ENCODE measurements at places on chromosomes 3 and 15.

- H3K4me3 ChIP-seq = no peak overlapping the region
- H3K36me3 ChIP-seq = no peaks in the 10 kb centered on the region
- H3K27me3 ChIP-seq = peaks cover 18% of the 10 kb centered on the region
- no peak for DNase-seq
Measured at GRCh38 chr3:14554715-14555114, 14.6 kb upstream of the GRIP2 start.

DNA sequence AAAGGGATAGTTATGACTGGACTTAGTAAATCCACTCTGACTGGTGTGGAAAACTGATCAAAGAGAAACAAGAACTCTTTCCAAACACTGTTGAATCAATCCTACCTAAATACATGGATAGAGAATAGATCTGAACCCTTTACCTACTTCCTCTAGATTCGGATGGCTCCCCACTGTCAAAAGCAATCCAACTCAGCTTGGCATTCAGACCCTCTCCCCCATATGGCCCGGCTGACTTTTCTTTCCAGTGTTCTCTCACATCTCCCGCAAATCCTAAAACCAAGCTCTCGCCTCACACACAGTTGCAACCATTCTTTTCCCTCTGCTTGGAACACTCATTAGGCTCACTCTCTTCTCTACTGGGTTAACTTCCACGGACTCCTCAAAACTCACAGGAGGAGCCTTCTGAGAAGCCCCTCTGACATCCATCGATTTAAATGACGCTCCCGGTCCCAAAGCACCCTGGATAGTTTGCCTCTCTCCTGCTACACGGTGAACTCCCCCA is 639 bp downstream of the SPICE1 start:
- DNase-seq = no peak
- peaks cover 29% of the 10 kb centered on the region for H3K27me3 ChIP-seq
- no peak overlapping the region for H3K4me3 ChIP-seq

GRCh38 chr3:129933471-129933870 is 40.0 kb upstream of the TMCC1 start:
- H3K4me1 ChIP-seq = peaks cover 4% of the 10 kb centered on the region
- no peak overlapping the region for H3K27ac ChIP-seq
- H3K27me3 ChIP-seq = peaks cover 8% of the 10 kb centered on the region
- no peak overlapping the region for H3K4me3 ChIP-seq
- H3K36me3 ChIP-seq = no peaks in the 10 kb centered on the region

- no peaks in the 10 kb centered on the region for H3K4me1 ChIP-seq
- no peak for DNase-seq
- H3K4me3 ChIP-seq = no peak overlapping the region
- H3K36me3 ChIP-seq = peaks cover 3% of the 10 kb centered on the region
- peaks cover 4% of the 10 kb centered on the region for H3K27me3 ChIP-seq
- H3K27ac ChIP-seq = no peak overlapping the region
Measured at GRCh38 chr15:71374607-71375352, 259.5 kb downstream of the THSD4 start.

DNA sequence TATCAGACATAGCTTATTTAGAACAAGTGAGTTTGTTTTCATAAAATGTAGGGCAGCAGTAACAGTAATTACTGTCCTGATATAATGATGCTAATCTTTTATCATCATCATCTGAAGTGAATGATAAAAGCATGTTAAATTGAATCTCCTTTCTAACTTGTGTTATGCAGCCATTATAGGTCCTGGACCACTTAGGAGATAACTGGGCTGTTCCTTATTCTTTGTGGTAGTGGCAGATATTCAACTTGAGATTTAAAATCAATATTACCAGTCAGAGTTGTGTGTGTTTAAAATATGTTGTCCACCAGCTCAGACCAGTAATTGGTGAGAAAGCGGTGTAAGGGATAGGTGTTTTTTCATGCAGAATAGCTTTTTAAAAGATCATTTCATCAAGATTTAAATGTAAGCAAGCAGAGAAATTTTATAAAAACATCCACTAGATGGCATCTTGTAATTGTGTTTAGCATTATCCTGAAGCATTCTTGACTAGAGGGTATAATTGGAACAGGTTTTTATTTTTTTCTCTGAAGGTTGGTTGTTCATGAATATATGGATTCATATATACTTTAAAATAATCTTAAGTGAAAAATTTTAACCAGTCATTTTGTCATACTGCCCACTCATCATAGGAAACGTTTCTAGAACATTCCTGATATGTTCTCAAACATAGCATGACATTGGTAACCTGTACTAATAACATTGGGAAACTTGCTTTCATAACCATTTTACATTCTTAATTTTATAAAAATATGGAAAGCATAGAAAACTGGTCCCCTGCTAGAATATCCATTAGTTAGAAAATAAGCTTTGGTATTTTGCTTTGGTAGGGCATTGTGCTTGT is 153.9 kb downstream of the BBX start:
- H3K4me1 ChIP-seq = peaks cover 2% of the 10 kb centered on the region
- no peak overlapping the region for H3K27ac ChIP-seq
- no peaks in the 10 kb centered on the region for H3K27me3 ChIP-seq
- no peak for DNase-seq
- no peaks in the 10 kb centered on the region for H3K36me3 ChIP-seq

GRCh38 chr15:90960298-90961091 is 5.8 kb downstream of the RCCD1 start:
- no peak overlapping the region for H3K27ac ChIP-seq
- DNase-seq = no peak
- peaks cover 16% of the 10 kb centered on the region for H3K4me1 ChIP-seq
- no peak overlapping the region for H3K4me3 ChIP-seq
- H3K27me3 ChIP-seq = no peaks in the 10 kb centered on the region

GRCh38 chr15:66851311-66852063 is 149.5 kb downstream of the SMAD6 start:
- peaks cover 49% of the 10 kb centered on the region for H3K4me1 ChIP-seq
- no peaks in the 10 kb centered on the region for H3K27me3 ChIP-seq
- H3K4me3 ChIP-seq = no peak overlapping the region

DNA sequence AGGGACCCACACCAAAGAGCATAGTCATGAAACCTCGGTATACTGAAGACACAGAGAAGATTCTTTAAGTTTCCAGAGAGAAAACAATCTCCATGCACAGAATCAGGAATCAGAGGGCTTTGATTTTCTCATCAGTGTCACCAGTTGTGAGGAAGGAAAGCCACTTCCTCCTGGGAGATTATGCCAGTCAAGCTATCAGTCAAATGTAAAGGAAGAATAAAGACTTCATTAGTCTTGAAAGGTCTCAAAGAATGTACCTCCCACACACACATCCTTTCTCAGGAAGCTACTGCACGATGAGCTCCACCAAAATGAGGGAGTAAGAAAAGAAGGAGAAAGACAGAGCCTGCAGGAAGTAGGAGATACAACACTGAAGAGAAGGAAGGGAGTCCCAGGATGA is 486.3 kb downstream of the SHQ1 start:
- H3K4me3 ChIP-seq = no peak overlapping the region
- no peak overlapping the region for H3K27ac ChIP-seq
- no peak for DNase-seq
- peaks cover 6% of the 10 kb centered on the region for H3K27me3 ChIP-seq
- H3K4me1 ChIP-seq = no peaks in the 10 kb centered on the region

DNA sequence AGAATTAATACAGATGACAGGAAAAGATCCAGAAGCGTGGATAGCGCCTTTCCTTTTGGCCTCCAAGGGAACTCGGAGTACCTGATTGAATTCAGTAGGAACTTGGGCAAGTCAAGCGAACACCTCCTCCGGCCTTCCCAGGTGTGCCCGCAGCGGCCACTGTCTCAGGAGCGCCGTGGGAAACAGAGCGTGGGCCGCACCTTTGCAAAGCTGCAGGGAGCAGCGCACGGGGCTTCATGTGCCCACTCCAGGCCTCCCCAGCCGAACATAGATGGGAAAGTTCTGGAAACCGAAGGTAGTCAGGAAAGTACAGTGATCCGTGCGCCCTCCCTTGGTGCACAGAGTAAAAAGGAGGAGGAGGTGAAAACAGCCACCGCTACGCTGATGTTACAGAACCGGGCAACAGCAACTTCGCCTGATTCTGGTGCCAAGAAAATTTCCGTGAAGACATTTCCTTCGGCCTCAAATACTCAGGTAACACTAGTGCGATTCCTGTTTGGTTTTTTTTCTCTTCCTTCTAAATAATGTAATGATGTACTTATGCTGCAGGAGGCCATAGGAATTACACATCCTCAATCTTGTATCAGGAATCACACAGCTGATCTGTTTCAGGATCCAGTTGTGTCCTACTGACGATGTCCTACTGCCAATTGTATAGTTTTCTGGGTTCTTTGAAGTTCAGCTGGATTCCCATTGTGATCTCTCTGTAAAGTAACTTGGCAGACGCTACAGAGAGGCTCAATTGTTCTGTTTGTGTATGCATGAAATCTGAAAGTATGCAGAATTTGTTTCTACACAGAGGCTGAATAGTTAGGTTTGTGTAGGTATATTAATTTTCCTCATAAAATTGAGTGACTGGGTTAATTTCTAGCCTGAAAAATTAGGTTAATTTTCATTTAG is 63.1 kb downstream of the CGNL1 start:
- DNase-seq = no peak
- peaks cover 7% of the 10 kb centered on the region for H3K4me1 ChIP-seq
- H3K27me3 ChIP-seq = peaks cover 26% of the 10 kb centered on the region
- H3K4me3 ChIP-seq = no peak overlapping the region
- H3K36me3 ChIP-seq = no peaks in the 10 kb centered on the region

GRCh38 chr3:65174713-65175112 is 486.9 kb upstream of the ADAMTS9 start:
- peaks cover 4% of the 10 kb centered on the region for H3K27me3 ChIP-seq
- no peak overlapping the region for H3K4me3 ChIP-seq
- H3K27ac ChIP-seq = no peak overlapping the region
- no peak for DNase-seq
- H3K4me1 ChIP-seq = no peaks in the 10 kb centered on the region

DNA sequence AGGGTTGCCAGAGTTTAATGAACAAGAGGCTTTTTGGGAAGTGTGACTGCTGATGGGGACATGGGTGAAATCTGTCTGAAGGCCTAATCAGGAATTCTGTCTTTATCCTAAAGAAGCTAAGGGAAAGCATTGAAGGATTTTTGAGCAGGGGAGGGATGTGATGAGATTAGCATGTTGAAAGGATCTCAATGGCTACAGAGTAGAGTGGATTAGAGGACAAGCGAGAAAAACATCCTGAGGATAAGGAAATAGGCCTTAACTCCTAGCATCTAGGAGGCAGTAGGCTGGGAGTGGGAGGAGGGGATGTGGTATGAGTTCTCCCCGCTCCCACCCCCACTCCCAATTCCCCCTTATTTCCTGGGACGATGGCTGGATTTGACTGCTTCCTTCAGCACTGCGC is 35.1 kb upstream of the SNTN start:
- no peak for DNase-seq
- no peaks in the 10 kb centered on the region for H3K36me3 ChIP-seq
- no peak overlapping the region for H3K4me3 ChIP-seq
- no peak overlapping the region for H3K27ac ChIP-seq
- no peaks in the 10 kb centered on the region for H3K4me1 ChIP-seq

GRCh38 chr15:75817138-75817935 is 25.9 kb upstream of the UBE2Q2 start:
- H3K4me3 ChIP-seq = peak overlapping the region; percentile 64
- no peak for DNase-seq
- no peaks in the 10 kb centered on the region for H3K36me3 ChIP-seq
- H3K27me3 ChIP-seq = no peaks in the 10 kb centered on the region

DNA sequence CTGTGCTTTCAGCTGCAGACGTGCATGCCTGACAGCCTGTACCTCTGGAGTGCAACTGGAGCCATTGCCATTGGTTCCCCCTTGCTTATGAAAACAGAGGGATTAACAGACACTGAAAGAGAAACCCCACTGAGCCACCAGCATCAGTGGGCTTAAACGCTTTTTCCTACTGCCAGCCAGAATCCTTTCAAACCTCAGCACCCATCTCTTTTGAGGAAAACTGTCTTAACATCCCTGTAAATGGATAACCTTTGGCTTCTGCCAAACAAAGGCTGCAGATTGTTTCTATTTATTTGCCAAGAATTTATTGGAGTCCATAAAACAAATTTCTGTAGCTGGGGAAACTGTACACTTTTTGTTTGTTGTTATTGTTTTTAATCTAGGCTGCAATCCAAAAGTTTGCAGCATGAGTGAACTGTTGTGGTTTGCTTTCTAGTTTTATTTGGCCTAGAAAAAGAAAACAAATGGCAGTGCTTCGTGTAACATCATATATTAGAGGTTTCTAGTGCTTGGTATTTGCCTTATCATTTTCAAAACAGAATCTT is 369.2 kb upstream of the IL12A start:
- H3K36me3 ChIP-seq = no peaks in the 10 kb centered on the region
- H3K27ac ChIP-seq = no peak overlapping the region
- peaks cover 35% of the 10 kb centered on the region for H3K4me1 ChIP-seq
- no peaks in the 10 kb centered on the region for H3K27me3 ChIP-seq
- no peak overlapping the region for H3K4me3 ChIP-seq

DNA sequence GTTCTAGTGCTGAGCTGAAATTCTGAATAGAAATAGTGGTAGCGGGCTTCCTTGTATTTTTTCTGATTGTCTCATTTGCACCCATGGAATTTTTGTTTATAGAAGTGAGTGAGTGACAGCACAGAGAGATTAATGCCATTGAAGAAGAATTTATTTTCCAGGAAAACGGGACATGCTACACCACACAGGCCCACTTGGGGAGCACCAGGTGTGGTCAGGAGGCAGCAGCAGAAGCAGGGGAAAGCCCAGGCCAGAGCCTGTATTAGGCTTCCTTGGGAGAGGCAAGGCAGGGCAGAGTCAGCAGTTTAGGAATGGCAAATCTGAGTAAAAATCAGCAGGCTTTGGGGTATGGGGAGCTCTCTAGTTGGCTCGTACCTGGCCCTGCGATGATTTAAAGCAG is 88.4 kb upstream of the ATP11B start:
- no peak overlapping the region for H3K27ac ChIP-seq
- H3K4me1 ChIP-seq = no peaks in the 10 kb centered on the region
- H3K27me3 ChIP-seq = peaks cover 48% of the 10 kb centered on the region

- H3K27ac ChIP-seq = no peak overlapping the region
- no peak overlapping the region for H3K4me3 ChIP-seq
- H3K4me1 ChIP-seq = no peaks in the 10 kb centered on the region
- DNase-seq = no peak
- H3K36me3 ChIP-seq = no peaks in the 10 kb centered on the region
Measured at GRCh38 chr3:97815149-97815917, 6.5 kb upstream of the CRYBG3 start.

DNA sequence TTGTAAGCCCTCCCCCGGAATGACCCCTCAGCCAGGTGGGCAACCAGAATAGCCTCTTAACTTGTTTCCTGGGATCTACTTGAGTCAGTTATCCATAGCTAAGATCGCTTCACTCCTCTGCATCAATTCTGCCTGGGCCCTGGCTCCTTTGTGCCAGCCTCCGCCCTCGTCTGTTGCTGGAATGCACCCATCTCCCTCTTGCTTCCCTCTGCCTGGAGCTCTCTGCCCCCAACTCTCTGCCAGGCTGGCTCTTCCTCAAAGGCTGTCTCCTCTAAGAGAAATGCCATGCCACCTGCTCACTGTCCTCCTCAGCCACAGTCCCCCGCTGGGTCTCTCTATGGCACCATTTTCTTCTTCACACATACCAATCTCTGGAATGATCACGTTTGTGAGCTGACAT is 240.8 kb downstream of the ADAMTS17 start:
- H3K36me3 ChIP-seq = no peaks in the 10 kb centered on the region
- no peaks in the 10 kb centered on the region for H3K4me1 ChIP-seq
- DNase-seq = peak; percentile 65

- no peaks in the 10 kb centered on the region for H3K36me3 ChIP-seq
- H3K4me3 ChIP-seq = no peak overlapping the region
- DNase-seq = peak; percentile 83
- peaks cover 34% of the 10 kb centered on the region for H3K27me3 ChIP-seq
Measured at GRCh38 chr3:128495435-128495970, 2.5 kb upstream of the GATA2 start.

Data from osteocyte (in vitro differentiated cells).